ENCODE measurements at places on chromosomes 6 and 20.

- DNase-seq = no peak
Measured at GRCh38 chr6:113011801-113012200, 664.7 kb downstream of the RFPL4B start.

GRCh38 chr6:148203970-148204369, 138.7 kb upstream of the SASH1 start:
- DNase-seq = peak; percentile 67

GRCh38 chr6:115896538-115897129, 164.1 kb downstream of the FRK start:
- DNase-seq = no peak

GRCh38 chr20:23092384-23092756, 6.2 kb upstream of the CD93 start:
- DNase-seq = no peak

DNA sequence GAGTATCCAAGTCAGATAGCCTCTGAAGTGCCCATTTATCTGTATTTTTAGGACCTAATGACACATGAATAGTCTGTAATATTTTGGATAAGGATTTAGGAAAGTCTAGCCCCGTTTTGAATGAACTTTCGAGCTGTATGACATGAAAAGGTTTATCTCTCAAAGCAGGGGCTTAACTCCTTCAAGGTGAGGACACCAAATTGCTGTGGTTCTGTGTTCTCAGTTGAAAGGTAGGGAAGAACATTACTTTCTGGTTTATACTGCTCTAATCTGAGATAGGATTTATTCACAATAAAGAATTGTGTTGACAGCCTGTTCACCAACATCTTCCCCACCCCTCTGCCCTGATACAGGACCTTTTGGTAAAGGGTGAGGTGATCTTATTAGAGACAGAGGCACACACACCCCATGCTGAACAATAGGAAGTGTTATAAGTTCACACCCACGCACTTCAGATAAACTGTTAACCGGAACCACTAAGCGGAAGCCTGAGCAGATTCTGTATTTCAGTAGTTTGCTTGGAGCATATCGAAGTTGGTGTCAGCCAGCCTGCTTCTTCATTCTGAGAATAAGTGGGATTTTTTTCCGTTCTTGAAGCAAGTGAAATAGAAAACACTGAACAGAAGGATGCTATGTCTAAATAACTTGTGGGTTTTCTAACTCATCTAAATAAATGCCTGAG, 223.3 kb downstream of the TMEM242 start:
- no peak for DNase-seq

DNA sequence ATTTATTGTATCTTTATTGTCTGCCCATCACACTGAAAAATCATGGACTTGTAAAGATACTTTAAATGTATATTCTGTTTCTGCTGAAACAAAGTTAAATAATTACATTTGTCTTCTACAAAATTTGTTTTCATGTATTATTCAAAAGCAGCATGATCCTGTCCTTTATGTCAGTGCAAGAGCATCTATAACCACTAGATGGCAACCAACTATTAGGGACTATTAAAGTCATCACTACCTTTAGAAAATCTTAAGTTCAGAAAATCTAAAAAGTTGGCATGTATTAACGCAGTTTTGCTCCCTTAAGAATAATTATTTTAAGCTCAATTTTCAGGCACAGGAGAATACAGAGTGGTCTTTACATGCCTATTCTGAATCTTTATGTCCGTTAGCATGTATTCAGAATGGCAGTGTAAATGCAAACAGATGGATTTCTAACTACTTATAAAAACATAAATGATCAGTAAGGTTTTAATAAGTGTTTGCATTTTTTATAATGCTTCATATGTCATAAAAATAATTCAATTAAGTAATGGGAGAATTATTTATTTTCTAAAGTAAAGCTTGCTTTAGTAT, 17.8 kb downstream of the TMEM30A start:
- DNase-seq = no peak

DNA sequence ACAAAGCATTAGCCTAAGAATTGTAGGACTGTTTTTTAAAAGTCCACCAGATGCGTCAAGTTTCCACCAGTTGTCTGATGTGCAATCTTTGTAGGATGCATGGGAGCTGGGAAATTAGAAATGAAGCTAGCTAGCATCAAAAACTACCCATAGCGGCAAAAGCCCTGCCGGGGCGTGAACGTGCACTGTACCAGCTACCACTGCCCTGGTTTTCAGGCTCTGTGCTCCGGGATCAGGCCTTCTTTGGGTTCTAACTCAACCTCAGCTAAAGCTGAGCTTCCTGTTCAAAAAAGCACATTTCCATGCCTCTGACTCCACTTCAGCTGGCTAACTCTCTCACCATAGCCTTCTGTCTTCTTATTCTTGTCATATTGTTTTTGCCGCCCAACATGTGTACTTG, 26.9 kb upstream of the FUCA2 start:
- no peak for DNase-seq

- DNase-seq = no peak
Measured at GRCh38 chr6:40485300-40485699, 101.9 kb downstream of the LRFN2 start.

- no peak for DNase-seq
Measured at GRCh38 chr6:42099340-42100028, 42.9 kb downstream of the C6orf132 start.

DNA sequence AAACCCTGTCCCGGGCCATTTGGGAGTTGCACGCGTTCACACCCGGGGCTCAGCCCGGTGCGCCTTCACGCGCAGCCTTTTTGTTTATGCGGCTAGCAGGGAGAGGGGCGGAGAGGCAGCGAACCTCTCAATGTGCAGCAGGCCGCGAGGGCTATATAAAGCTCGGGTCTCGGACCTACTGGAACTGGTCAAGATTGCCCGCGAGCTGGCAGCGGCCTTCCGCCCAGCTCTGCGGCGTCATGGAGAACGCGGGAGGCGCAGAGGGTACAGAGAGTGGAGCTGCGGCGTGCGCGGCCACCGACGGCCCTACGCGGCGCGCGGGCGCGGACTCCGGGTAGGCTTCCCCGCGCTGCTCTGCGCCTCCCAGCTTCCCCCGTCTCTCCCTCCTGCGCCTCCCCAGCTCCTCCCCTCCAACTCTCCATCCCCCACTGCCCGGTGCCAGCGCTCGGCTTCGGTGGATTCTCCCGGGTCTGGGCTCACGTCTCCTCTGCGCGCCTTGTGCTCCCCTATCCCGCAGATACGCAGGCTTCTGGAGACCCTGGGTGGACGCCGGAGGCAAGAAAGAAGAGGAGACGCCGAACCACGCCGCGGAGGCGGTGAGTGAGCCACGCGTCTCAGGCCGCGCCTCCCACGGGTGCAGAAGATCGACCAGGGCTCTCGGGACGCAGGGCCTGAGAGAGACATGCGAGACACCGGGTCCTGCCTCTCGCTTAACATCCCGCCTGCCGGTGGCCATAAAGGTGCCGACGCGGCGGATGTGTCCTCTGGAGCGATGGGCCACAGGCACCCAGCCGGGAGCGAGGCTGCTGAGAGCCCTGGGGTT, at the start of gene RIPPLY2:
RIPPLY2 (plus strand) TSS at position 183 of the 823 bp plus-strand sequence; CDS start at position 240, 57 bp downstream.
- no peak for DNase-seq

DNA sequence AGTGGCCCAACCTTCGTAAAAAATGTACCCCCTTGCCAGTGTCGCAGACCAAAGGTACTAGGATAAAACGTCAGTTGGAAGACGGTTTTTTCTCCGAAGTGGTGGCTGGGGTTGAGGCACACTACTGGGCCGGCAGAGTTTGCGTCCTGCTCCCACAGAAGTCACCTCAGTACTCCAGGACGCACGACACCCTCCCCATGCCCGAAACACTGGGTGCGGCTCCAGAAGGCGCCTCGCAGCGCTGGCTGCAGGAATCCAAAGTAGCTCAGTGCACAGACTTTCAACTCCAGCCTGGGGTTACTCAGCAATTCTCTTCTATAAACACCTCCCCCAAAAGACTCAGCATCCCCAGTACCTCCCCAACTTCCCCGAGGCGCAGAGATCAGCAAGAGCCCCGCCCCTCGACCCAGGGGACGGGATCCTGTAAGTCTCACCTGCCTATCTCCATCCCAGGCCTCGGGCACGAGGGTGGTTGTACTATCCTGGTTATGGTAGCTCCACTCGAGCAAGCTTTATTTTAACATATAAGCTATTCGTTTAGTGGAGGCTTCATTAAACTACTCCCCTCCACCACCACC, 88.2 kb downstream of the ZFP64 start:
- no peak for DNase-seq

DNA sequence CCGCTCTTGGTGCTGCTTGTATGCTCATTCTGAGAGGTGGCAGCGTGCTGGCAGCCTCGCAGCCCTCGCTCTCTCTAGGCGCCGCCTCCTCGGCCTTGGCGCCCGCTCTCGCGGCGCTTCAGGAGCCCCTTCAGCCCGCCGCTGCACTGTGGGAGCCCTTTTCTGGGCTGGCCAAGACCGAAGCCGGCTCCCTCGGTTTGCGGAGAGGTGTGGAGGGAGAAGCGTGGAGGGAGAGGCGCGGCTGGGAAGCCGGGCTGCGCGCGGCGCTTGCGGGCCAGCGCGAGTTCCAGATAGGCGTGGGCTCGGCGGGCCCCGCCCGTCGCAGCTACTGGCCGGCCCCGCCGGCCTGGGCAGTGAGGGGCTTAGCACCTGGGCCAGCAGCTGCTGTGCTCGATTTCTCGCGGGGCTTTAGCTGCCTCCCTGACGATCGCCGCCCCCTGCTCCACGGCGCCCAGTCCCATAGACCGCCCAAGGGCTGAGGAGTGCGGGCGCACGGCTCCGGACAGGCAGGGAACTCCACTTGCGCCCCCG, 19.5 kb upstream of the FAM8A1 start:
- peak; percentile 19 for DNase-seq

GRCh38 chr6:21856844-21857243, 263.3 kb downstream of the SOX4 start:
- DNase-seq = no peak
